ENCODE measurements at places on chromosomes 7 and 10. TPM values are rescaled to one million over a fixed set of nuclear protein-coding genes. Genes with fewer than 3 reads are reported as not detected.
A peak's percentile ranks its signal among the peaks of the same experiment; 100 is the strongest.

Gene OR13A1
- 0.15 TPM for total RNA-seq

Gene KNDC1
- 18.6 TPM for total RNA-seq

Gene CYTH3
- 29.6 TPM for total RNA-seq

Gene ARL5B
- 19.1 TPM for total RNA-seq

DNA sequence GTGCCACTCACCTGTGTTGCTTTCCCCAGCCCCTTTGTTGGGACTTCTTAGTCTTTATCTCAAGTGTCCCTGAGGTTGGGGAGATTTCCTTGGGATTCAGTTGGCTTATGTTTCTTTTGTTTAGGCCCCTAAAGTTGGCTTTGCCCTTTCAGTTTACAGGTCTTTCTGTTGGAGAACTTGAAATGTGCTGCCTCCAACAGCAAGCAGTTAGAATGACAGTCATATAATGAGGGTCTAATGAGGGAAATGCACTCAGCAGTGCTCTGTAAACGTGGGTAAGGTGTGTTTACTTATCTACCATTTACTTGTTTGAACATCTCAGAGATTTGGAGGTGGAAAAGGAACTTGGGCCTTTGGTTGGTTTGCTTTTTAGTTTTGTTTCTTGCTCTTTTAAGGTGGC, 191.4 kb upstream of the STK17A start:
- no peaks in the 10 kb centered on the region for H3K4me1 ChIP-seq
- H3K36me3 ChIP-seq: no peaks in the 10 kb centered on the region
- no peak for DNase-seq
- no peak overlapping the region for H3K27ac ChIP-seq
- H3K4me3 ChIP-seq: no peak overlapping the region

DNA sequence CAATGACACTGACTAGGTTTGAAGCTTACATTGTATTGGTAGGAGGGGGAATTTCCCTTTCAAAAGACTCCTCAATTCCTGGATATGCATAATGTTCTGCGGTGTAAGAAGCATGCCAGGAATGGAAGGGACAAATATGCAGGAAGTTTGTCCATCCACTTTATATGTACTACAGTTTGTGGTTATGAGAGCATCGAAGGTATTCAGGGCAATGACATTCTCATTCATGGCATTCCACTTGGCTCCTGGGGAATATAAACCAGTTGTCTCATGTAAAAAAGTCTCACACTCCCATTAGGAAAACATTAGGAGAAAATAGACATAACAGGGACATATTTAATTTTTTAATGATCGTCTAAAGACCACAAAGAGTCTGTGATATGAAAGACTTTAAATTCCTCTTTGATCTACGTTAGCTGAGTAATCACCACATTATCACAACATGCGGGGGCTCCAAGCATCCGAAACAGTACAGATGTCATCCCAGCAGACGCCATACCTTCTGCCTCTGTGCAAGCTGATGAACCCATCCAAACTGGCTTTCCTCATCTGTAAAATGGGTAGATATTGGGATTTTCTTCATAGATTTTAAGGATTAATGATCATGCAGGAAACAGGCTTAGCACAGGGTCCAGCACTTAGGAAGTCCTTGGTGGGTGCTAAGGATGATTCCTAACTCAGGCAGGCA, 675.3 kb downstream of the INHBA start:
- no peaks in the 10 kb centered on the region for H3K27me3 ChIP-seq
- H3K4me3 ChIP-seq: no peak overlapping the region
- no peaks in the 10 kb centered on the region for H3K36me3 ChIP-seq
- DNase-seq: no peak
- H3K4me1 ChIP-seq: no peaks in the 10 kb centered on the region
- no peak overlapping the region for H3K27ac ChIP-seq

- H3K4me1 ChIP-seq: no peaks in the 10 kb centered on the region
- no peak overlapping the region for H3K27ac ChIP-seq
- H3K36me3 ChIP-seq: no peaks in the 10 kb centered on the region
- DNase-seq: no peak
Measured at GRCh38 chr10:45599646-45600045, 72.9 kb downstream of the ZFAND4 start.

- DNase-seq: no peak
- H3K36me3 ChIP-seq: no peaks in the 10 kb centered on the region
- H3K27me3 ChIP-seq: no peaks in the 10 kb centered on the region
- H3K4me3 ChIP-seq: no peak overlapping the region
- no peak overlapping the region for H3K27ac ChIP-seq
Measured at GRCh38 chr10:93299195-93299594, 182.9 kb downstream of the MYOF start.

DNA sequence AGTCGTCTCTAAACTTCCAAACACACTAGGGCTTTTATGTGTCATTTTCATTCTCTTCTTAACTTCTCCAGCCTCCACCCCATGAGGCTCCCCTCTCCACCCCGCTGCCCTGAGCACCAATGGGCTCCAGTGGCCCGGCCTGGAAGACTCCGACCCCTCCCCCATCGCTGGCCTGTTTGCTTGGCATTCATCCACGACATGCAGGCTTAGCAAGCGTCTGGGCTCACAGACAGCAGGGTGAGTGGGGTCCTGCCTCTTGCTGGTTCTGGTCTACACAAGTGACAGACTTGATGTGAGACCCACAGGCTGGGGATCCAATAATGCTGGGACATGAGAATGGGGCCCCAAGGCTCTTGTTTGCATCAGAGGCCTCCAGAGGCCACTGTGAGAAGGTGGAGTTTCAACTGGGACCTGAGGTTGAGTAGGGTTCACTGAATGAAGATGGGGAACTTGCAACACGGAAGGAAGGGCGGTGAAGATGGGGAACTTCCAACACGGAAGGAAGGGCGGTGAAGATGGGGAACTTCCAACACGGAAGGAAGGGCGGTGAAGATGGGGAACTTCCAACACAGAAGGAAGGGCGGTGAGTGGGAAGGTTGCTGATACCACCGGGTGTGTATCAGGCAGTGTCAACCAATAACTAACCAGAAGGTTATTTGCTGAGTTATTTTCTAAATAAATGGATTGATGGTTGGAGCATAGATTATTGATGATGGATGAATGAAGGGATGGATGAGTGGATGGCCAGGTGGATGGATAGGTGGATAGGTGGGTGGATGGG, 14.0 kb downstream of the KNDC1 start:
- peak; percentile 8 for DNase-seq
- no peaks in the 10 kb centered on the region for H3K4me1 ChIP-seq
- no peaks in the 10 kb centered on the region for H3K36me3 ChIP-seq
- H3K4me3 ChIP-seq: no peak overlapping the region
- no peaks in the 10 kb centered on the region for H3K27me3 ChIP-seq
- no peak overlapping the region for H3K27ac ChIP-seq

- no peak for DNase-seq
- H3K27ac ChIP-seq: no peak overlapping the region
- H3K4me1 ChIP-seq: peaks cover 4% of the 10 kb centered on the region
- H3K36me3 ChIP-seq: no peaks in the 10 kb centered on the region
Measured at GRCh38 chr10:30935078-30935477, 96.6 kb downstream of the ZNF438 start.

All from ovary (tissue), 10 donors.